ENCODE measurements at places on chromosomes 2 and 18. TPM values are rescaled to one million over a fixed set of nuclear protein-coding genes. Genes with fewer than 3 reads are reported as not detected.

The CYB5A gene
- 92.3 TPM for total RNA-seq

The CCDC141 gene
- total RNA-seq = 0.57 TPM

The RSAD2 gene
- 5.3 TPM for total RNA-seq

The IL1RL2 gene
- not detected for total RNA-seq

The GPR39 gene
- 0.31 TPM for total RNA-seq

The AMER3 gene
- total RNA-seq = not detected

The ASB18 gene
- not detected for total RNA-seq

The STRADB gene
- 21.1 TPM for total RNA-seq

The TXNL4A gene
- 38.7 TPM for total RNA-seq

The ECEL1 gene
- total RNA-seq = not detected

The RAPGEF4 gene
- total RNA-seq = 11.8 TPM

The CIB4 gene
- not detected for total RNA-seq

The ERMN gene
- not detected for total RNA-seq

The ZNF532 gene
- 86.7 TPM for total RNA-seq

The COLEC11 gene
- 0.57 TPM for total RNA-seq

The NYAP2 gene
- not detected for total RNA-seq

The ANKRD44 gene
- 3.6 TPM for total RNA-seq

The TGFA gene
- total RNA-seq = 52.2 TPM

The ZNF236 gene
- total RNA-seq = 9.5 TPM

The DSG1 gene
- total RNA-seq = not detected

The NOSTRIN gene
- 6.1 TPM for total RNA-seq

The CYP20A1 gene
- 37.4 TPM for total RNA-seq

The PLA2R1 gene
- total RNA-seq = 37.4 TPM

The TBR1 gene
- total RNA-seq = not detected

The MRPL33 gene
- total RNA-seq = 73.8 TPM

The NIFK gene
- 18.8 TPM for total RNA-seq

The LOXL3 gene
- total RNA-seq = 1.8 TPM

The B4GALT6 gene
- total RNA-seq = 7.0 TPM

The SLC25A12 gene
- 14.4 TPM for total RNA-seq

The MTERF4 gene
- total RNA-seq = 16.8 TPM

The RASGRP3 gene
- total RNA-seq = 92.1 TPM

The TUBA4B gene
- not detected for total RNA-seq

The KLHL14 gene
- total RNA-seq = 0.16 TPM

The TMEM87B gene
- 15.2 TPM for total RNA-seq

The SKA1 gene
- total RNA-seq = 10.7 TPM

The KIAA2012 gene
- total RNA-seq = not detected

The TRABD2A gene
- 0.38 TPM for total RNA-seq

The WBP1 gene
- 25.9 TPM for total RNA-seq

The CARF gene
- total RNA-seq = 1.9 TPM

The PTRHD1 gene
- total RNA-seq = 37.2 TPM

The VPS4B gene
- 60.7 TPM for total RNA-seq

The UGT1A5 gene
- total RNA-seq = not detected

The SETBP1 gene
- total RNA-seq = 2.5 TPM

The ZNF804A gene
- 0.16 TPM for total RNA-seq

The UCN gene
- 0.44 TPM for total RNA-seq

The TP53I3 gene
- 46.4 TPM for total RNA-seq

The POTEC gene
- not detected for total RNA-seq

The PMAIP1 gene
- 22.8 TPM for total RNA-seq

The TIGD1 gene
- 0.97 TPM for total RNA-seq

The MAP3K2 gene
- 9.6 TPM for total RNA-seq

The PKDCC gene
- total RNA-seq = 0.81 TPM

The MYO3B gene
- total RNA-seq = not detected

The C2orf80 gene
- total RNA-seq = not detected

The ADD2 gene
- total RNA-seq = 4.7 TPM

Measured in bladder microvascular endothelial cell (primary cell).